ENCODE measurements at places on chromosomes 7 and 10.
A peak's percentile ranks its signal among the peaks of the same experiment; 100 is the strongest.

- DNase-seq: peak; percentile 60
These were observed 22.2 kb downstream of the ZRANB1 start for GRCh38 chr10:124963866-124964720.

DNA sequence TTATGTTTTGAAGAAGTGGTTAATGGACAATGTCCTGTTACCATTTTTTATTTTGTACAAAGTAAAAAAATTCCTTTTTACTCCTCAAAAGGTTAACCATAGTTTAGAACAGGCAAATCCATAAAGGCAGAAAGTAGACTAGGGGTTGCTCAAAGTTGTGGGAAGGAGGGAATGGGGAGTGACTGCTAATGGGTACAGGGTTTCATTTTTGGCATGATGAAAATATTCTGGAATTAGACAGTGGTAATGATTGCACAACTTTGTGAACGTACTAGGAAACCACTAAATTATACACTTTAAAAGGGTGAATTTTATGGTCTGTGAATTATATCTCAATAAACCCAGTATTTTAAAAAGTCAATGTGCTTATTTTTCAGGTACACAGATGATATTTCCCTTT lies 35.4 kb upstream of the CDK14 start:
- no peak for DNase-seq

DNA sequence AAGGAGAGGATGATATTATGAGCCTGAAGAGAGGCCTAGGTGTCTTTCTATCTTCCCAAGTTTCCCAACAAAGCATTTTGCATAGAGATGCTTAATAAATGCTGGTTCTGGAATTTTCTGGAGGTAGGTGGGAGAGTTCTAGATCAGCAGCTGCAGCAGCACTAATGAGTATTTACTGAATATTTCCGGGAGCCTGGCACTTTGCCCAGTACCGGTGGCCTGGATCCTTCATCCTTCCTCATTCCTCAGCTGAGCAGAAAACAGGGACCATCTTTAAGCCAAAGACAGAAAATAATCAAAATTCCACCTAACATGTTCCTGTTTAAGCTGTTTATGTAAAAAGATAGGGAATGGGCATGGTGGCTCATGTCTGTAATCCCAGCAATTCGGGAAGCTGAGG lies 813.2 kb upstream of the AUTS2 start:
- DNase-seq: no peak

DNA sequence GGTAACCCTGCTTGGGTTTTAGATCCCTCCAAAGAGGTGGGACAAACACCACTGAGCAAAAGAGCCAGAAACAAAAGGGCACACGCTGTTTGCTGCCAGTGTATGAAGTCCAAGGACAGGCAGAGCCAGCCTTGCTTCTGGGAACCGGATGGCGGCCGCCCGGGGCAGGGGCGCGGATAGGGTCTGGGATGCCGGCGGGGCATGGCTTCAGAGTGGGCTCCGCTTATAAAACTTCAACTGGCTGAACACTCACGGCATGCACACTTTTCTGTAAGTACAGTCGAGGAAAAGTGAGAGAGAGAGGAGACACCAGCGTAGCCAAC lies 62.6 kb downstream of the ASB13 start:
- no peak for DNase-seq

DNA sequence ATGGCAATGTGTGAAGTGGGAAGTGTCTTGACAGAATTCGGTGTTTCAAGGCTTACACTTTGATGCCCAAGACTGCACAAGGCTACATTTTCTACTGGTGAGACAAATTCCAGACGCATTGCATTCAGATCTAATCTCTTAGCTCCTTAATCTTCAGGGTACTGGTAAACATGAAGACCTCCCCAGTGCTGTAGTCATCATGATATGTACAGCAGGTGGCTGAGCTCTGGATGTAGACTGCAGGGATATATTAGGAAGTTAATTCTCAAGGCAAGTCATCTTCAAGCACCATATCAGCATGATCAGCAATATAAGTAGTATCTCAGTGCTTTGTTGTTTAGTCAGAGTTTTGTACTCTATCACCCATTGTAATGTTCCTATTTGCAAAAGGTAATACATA lies 61.8 kb downstream of the IKZF1 start:
- no peak for DNase-seq

- no peak for DNase-seq
These were observed 91.4 kb downstream of the ADARB2 start for GRCh38 chr10:1645896-1646295.

GRCh38 chr10:12547301-12547771 lies 198.0 kb downstream of the CAMK1D start:
- DNase-seq: no peak

DNA sequence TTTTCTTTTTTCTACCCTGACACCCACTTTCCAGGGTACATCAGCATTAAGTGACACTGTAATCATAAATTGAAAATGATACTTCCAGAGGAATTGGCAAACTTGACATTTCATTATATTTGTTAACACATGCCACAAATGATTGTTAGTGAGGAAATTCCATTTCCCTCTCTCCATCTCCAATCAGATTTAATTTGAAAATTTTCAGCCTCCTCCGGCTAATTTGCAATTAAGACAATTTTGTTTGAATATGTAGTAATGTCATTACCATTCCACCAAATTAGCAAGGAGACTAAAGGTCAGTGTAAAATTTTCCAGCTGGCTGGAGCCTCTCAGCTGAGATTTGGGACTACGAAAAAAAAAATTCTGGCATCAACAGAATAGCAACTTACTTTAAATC lies 242.7 kb downstream of the FOXP2 start:
- DNase-seq: no peak

DNA sequence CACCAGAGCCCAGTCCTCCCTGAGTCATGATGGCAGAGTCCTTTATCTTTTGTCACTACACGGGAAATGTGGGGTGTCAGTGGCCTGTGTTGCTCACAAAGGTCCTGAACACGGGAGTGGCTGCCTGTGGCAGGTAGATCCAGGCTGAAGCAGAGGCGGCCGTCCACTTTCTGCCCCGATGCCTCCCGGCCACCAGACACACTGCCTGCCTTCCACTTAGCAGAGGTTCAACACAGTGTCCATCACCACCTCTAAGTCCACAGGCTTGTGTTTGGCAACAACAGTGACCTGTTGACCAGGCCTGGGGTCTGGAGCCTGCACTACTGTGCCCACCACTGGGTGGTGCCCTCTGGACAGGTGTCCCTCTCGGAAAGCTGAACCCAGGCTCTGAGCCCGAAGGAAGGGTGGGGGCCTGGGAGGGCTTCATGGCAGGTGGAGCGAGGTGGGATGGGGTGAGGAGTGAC lies 49.9 kb upstream of the CAMK2B start:
- DNase-seq: no peak

- no peak for DNase-seq
These were observed 73.0 kb downstream of the NHLRC2 start for GRCh38 chr10:113927440-113927839.

GRCh38 chr7:15977663-15978062 lies 291.2 kb upstream of the MEOX2 start:
- DNase-seq: no peak

- no peak for DNase-seq
These were observed 35.2 kb upstream of the HECW1 start for GRCh38 chr7:43077285-43077684.

GRCh38 chr10:89981891-89982290 lies 280.5 kb downstream of the KIF20B start:
- no peak for DNase-seq

DNA sequence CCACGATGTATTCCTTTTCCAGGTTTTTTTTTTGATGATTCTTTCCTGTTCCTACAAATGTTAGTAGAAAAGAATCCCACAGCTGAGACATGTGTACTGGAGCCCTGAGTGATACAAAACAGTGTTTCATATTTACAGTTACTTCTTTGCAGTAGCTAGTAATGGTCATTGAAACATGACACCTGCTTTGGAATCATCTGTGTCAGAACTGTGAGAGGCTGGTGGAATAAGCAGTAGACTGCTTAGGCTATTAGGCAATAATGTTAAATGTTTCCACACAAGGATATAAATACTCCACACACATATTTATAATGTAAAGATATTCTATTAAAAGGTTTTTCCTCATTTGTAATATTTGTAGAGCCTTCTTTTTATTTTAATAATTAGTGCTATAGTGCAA lies 394.0 kb downstream of the THSD7A start:
- no peak for DNase-seq

DNA sequence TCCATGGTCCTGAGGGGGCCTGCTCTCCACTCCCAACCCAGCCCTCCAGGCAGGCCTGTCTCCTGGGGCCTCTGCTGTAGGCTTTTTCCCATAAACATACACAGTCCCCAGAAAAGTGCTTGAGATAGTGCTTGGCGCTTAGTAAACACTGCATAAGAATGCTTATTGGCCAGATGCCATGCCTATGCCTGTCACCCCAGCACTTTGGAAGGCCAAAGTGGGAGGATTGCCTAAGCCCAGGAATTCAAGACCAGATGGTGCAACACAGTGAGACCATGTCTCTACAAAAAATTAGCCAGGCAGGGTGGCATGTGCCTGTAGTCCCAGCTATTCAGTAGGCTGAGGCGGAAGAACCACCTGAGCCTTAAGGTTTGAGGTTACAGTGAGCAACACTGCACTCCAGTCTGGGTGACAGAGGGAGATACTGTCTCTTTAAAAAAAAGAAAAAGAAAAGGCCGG lies 24.6 kb upstream of the ASL start:
- DNase-seq: peak; percentile 23

- no peak for DNase-seq
These were observed 44.0 kb upstream of the SORBS1 start for GRCh38 chr10:95605163-95605562.

DNA sequence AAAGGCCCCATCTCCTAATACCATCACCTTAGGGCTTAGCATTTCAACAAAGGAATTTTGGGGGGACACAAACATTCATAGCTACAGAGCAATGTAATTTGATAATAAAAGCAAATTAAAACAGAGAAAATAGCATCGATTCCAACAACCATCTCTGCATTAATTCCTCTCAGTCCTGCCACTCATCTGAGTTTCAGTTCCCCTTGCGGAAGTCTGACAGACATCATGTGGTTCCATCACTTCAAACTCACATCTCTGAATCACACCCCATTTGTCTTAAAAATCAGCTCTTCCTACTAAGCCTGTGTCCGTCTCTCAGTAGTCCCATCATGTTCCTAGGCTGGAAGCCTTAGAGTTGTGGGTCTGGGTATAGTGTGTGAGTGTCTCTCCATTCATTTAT lies 3.6 kb downstream of the ADCK2 start:
- peak; percentile 64 for DNase-seq

- DNase-seq: no peak
These were observed 633.5 kb upstream of the GALNT17 start for GRCh38 chr7:70498232-70498992.

- no peak for DNase-seq
These were observed 253.0 kb upstream of the KLF6 start for GRCh38 chr10:4038000-4038399.

DNA sequence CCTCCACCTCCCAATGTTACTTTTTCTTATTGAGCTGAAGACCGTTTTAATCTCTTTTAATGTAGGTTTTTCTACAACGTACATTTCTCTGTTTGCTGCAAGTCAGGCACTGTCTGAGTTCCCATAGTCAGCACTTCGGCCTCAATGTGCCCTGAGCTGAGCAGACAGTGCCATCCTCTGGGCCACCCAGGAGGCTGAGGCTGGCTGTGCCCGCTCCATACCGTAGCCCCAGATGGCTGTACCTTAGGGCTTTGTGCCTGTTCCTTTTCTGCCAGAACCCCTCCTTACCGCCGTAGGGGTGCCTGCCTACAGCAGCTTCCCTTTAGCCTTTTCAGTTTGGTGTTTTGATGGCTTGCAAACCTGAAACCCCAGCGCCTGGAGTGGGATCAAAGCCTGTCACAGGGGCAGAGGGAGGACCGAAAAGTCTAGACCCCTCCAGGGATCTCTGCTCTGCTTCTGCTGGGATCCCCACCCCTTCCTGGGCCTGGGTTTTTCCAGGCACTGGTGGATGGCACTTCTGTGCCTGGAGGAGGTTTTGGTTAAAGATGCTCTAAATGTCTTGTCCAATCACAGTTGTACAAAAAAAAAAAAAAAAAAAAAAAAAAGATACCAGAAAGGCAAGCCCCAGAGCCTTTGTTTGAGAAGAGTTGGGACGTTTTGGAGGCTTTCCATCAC lies 9.0 kb downstream of the AGAP3 start:
- no peak for DNase-seq

DNA sequence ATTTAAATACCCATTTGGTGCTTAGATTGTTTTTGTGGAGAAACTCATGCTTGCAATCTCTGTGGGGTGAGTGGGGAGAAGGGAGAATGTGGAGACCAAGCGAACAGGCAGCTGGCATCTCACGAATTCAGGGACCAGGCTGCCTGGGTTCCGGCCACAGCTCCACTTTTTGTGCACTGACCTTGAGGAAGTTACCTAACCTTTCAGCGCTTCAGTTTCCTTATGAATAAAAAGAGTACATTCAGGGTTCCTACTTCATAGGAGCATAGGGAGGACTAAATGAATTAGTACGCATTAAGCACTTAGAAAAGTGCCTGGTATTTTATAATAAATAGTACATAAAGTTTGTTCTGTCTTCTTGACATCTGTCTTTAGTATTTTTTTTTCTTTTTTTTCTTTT lies 72.5 kb downstream of the PRTFDC1 start:
- no peak for DNase-seq

DNA sequence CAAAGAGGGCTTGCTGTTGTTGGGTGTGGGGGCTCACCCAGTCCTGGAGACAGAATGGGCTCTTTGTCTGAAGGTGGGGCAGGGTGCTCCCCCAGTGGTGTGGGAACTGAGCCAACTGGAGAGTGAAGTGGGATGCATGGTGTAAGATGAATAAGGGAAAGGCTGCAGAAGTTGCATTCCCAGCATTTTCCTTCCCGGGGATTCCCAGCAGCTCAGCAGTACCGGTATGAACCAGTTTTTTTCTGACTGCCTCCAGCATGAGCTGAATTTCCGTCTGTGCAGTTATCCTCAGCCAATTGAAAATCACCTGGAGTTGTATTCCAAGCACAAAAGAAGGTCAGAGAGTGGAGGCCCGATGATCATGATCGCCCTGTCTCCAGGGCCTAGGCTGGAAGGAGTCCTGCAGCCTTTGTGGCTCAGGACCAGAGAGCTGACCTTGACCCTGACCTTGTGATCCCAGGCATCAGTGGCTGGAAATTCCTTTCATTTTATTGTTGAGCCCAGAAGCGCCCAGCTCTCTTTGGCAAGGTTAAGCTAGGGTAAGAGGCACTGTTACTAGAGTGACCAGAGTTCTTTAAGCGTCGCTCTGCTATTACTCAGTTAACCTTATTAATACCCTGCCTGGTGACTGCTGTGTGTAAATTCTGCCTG lies 33.4 kb downstream of the OGDH start:
- DNase-seq: peak; percentile 57

- no peak for DNase-seq
These were observed 23.0 kb upstream of the SVIL start for GRCh38 chr10:29657719-29658274.

All from inflammatory macrophage treated with lipopolysaccharide for 1 hour (primary cell).